ENCODE measurements at places on chromosomes 7 and 10. TPM values are rescaled to one million over a fixed set of nuclear protein-coding genes. Genes with fewer than 3 reads are reported as not detected.

Gene C10orf62
- total RNA-seq, result not detected

Gene MRPS17
- 3.3 TPM for total RNA-seq

- no peaks in the 10 kb centered on the region for H3K36me3 ChIP-seq
- H3K4me3 ChIP-seq, result no peak overlapping the region
- H3K4me1 ChIP-seq, result no peaks in the 10 kb centered on the region
- no peak for DNase-seq
- H3K27me3 ChIP-seq, result no peaks in the 10 kb centered on the region
- H3K27ac ChIP-seq, result no peak overlapping the region
Observed at GRCh38 chr10:20274571-20274970, 458.3 kb downstream of the PLXDC2 start.

- H3K27ac ChIP-seq, result no peak overlapping the region
- H3K4me1 ChIP-seq, result peaks cover 11% of the 10 kb centered on the region
- H3K36me3 ChIP-seq, result no peaks in the 10 kb centered on the region
- DNase-seq, result no peak
- H3K4me3 ChIP-seq, result no peak overlapping the region
Observed at GRCh38 chr10:34862892-34863291, 47.8 kb upstream of the PARD3 start.

GRCh38 chr10:116190883-116191282, 82.1 kb downstream of the GFRA1 start:
- H3K27me3 ChIP-seq, result no peaks in the 10 kb centered on the region
- no peak for DNase-seq
- no peak overlapping the region for H3K27ac ChIP-seq
- no peak overlapping the region for H3K4me3 ChIP-seq
- no peaks in the 10 kb centered on the region for H3K4me1 ChIP-seq

DNA sequence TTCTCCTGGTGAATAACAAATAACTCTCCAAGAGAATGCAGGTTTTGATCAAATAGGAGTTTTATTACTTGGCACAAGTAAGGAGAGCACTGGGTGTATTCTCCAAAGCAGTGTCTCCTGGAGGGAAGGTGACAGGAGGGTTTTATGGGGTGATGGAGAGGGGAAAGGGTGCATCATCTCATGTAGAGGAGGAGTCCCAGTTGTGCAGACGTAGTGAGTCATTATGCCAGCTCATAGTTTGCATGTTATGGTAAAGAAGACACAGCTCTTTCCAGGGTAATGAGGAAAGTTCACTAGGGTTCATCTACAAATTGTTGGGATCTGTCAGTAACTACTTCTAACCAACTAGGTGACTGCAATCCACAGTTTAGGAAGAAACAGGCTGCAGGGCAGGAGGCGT, 347.9 kb upstream of the MEOX2 start:
- no peak overlapping the region for H3K27ac ChIP-seq
- H3K27me3 ChIP-seq, result no peaks in the 10 kb centered on the region
- DNase-seq, result no peak
- H3K4me1 ChIP-seq, result no peaks in the 10 kb centered on the region
- no peak overlapping the region for H3K4me3 ChIP-seq
